ENCODE measurements at places on chromosomes 7 and 10.

DNA sequence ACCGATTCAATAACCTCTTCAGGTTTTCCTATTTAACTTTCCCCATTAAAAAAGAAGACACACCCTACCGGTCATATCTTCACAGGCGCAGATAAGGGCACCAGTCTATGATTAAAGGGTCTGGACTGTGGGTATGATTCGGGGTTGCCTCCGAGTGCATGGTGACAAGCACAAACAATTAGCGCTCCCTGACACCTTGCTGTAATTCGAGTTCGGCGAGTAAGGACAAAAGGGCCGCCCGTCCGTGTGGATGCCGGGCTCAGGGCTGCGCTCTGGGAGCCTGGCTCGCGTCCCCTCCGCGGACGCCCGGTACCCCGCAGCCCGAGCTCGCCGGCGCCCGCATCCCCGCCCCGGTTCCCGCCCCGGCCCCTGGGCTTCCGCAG is 111.9 kb upstream of the RHEB start:
- peak; percentile 58 for DNase-seq

GRCh38 chr7:125423458-125424155 is 494.0 kb upstream of the POT1 start:
- no peak for DNase-seq

- no peak for DNase-seq
Measured at GRCh38 chr10:13046851-13047528, 45.5 kb upstream of the CCDC3 start.

DNA sequence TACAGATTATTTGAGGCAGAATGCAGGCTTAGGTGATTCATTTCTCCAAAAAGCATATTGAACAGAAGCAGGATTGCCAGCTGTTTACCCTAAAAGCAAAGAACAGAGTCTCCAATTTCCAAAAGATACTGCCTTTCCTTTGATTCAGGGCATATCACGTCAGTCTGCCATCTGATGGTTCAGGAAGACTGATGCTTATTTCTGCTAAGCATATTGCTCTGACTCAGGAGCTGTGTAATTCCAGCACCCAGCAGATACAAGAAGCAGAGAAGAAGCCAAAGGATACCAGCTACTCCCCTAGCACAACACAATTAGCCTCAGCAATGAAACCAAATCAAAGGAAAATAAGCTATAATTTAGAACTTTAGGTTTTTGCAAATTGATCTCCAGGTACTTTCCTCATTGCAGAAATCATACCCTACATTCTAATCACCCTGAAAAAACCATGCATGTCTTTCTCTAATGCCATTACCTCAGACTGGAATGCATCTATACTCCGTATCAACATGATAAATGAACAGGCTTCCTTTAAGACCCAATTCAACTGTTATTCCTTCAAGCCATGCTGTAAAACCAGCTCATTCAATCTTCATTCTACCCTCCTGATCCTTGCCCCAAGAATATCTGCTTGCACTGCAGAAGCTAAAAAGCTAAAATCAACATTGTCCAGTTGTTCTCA is 55.1 kb downstream of the ABI1 start:
- no peak for DNase-seq

GRCh38 chr10:124997771-124998623 is 56.1 kb downstream of the ZRANB1 start:
- DNase-seq: no peak

Measured in NCI-H345 (cell line).